Activated CD8-positive, alpha-beta memory T cell treated with anti-CD3 and anti-CD28 coated beads for 4 hours (primary cell): ENCODE measurements at places on chromosomes 16 and 17.

GRCh38 chr16:10616419-10616755 lies 36.0 kb upstream of the EMP2 start:
- DNase-seq: no peak

DNA sequence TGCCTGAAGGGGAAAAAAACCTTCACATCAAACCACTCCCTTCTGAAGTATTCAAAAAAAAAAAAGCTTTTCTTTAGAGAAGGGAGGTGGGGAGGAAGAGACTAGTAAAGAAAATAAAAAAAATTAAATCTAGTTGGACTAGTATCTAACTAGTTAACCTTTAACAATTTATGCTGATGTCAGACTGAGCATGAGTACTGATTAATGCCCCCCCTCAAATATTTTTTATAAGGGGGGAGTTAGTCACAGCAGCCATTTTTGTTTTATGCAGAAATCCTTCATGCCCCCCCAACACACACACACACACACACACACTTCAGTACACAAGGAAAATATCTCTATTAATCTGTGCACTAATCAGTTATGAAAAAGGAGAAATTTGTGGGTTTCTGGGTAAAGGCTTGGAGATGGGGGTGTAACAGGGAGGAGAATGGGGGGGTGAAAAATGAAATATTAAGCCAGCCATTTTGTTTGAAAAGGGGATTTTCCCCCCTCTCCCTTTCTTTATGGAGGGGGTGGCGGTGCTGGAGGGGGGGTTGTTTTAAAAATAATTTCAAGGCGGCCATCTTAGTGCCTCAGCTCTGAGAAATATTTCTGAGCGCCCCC lies 4.7 kb upstream of the CHD3 start:
- no peak for DNase-seq

- DNase-seq: no peak
These were observed 3.8 kb upstream of the C1QL1 start for GRCh38 chr17:44971776-44972483.

DNA sequence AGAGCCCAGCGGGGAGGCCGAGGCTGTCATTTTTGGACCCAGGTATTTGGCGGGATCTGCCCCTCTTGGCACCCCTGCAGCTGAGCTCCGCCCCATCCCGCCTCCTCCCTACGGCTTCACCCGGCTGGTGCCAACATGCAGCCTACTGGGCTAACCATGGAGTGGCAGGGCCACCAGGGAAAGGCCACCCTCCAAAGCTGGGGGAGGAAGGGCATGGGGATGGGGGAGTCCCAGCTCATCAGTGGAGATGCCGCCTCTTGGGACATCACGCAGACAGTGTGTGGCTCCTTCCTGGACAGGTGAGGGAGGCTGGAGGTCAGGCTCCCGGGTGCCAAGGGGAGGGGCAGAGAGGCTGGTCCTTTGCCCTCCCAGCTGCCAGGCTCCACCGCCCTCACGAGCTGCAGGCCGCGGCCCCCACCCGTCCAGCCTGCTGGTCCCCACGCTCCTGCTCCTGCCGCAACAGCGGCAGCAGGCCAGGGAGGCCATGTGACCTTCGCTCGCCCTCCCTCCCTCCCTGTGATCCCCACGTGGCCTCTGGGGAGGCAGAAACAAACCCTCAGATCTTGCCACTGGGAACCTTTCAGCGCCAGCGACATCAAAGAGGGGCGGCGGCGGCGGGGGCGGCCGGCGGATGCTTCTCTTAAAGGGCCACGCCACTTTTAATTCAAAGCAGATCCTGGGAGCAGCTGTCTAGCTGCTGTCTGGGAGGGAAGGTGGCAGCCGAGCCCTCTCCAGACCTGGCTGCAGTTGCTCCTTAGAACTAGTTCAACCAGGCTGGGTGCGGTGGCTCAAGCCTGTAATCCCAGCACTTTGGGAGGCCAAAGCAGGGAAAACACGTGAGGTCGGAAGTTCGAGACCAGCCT lies 6.8 kb upstream of the NOTUM start:
- DNase-seq: peak; percentile 79

DNA sequence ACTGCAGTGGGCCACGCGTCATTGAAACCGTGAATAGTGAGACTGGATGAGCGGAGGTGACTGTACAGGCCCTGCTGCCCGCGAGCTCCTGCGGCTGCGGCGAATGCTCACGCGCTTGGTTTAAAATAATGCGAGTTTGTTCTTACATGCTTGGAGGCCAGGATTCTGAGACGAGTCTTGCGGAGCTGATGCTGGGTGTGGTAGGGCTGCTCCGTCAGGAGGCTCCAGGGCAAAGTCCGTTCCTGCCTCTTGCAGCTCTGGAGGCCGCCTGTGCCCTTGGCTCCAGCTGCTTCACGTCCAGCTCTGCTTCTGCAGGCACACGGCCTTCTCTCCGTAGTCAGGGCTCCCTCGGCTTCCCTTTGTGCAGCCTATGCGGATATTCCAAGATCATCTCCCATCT lies 9.5 kb downstream of the ACSF3 start:
- no peak for DNase-seq

DNA sequence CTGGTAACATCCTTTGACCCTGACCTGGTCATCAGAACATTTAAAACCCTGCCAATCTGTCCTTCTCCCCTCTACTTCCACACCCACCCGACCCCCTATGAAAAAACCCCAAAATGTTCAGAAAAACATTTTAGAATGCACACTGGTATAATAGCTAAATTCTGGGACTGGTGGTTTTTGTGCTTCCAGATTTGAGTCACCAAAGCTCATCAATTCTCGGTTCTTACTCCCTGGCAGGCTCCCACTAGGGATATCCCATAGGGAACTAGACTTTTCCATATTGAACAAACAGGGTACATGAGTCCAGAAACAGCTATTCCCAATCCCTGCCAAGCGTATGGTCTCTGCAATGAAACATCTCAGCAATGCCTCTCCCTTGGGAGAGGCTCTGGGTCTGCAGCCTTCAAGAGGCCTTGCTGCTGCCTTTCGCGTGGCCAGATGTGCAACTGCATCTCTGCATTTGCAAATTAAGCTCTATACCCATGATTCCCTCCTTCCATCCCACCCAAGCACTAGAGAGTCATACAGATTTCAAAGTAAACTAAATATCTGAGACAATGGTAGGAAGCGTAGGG lies 67.7 kb downstream of the SMG6 start:
- DNase-seq: no peak

- DNase-seq: peak; percentile 27
These were observed 12.1 kb downstream of the TTLL6 start for GRCh38 chr17:48804936-48805411.

DNA sequence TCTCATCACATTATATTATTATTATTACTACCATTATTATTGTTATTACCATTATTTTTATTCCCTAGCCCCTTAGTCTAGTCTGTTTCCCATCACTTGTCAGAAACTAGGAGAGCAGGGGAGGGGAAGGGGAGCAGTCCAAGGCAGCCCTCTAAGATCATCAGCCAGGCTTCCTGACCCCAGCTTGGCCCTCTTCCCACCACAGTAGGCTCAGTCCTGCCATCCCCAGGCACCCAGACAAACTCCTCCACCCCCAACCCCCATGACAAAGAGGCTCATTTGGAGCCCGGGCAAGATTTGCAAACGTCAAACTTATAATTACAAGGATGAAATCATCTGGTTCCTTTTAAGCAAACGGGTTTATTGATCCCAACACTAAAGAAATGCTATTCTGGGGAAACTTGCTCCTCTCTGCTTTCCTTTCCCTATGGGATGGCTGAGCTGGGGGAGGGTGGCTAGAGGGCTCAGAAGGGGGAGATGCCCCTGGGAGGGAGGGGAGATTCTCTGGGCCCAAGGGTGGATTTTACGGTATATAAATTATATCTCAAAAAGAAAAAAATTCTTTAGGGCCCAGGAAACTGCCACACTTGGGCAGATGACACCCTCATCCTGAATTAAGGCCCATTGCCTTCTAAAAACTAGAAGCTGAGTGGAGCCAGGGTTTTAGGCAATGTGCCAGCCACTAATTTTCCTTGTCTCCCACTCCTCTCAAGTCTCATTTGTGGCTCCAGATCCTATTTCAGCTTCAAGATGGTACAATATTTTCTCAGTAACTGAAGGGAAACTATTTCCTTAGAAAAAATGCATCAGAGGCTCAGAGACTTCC lies 4.4 kb upstream of the CBFB start:
- DNase-seq: no peak

DNA sequence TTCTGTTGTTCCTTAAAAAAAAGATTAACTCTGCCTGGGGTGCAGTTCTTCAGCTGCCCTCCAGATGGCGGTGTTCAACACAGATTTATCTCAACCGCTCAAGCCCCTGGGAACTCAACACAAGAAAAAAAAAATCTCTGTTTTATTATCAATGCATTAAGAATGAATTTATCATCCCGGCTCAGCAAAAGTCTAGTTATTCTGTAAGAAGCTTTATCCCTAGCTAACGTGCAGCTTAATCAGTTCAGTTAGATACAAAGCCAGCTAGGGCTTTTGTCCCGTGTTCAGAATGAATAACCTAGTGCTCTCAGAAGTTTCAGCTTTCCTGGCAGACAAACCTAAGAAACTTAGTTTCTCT lies 475.9 kb upstream of the CCL2 start:
- peak; percentile 3 for DNase-seq

GRCh38 chr17:57604771-57605674 lies 140.1 kb downstream of the CCDC182 start:
- DNase-seq: no peak

DNA sequence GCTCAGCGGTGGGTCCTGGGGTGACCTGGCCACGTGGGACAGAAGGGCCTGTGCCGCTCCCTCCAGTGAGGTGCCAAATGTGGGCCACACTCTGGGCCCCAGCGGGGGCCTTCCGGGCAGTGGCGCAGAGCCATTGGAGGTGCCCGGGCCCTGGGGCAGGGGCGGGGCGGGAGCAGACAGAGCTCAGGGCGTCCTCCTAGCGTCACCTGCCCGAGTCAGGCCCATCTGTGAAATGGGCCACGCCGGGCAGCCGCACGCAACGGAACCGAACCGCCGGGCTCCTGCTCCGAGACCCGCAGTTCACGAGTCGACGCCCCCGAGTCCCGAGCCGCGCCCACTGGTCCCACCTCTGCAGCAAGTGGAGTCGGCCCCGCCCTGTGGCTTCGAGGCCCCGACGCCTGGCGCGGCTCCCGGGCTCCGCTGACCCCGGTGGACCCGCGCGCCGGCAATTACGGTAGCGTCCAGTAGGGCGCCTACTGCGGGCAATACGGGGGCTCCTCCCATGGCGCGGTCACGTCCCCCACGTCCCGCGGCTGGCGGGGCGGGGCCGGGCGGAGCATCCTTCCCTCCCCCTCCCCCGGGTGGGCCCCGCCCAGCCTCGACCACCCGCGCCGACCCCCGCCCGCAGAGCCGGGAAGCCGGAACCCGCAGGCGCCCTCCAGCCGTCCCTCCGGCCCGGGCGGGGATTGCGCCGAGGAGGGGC lies 1.9 kb downstream of the SLC16A3 start:
- DNase-seq: no peak

DNA sequence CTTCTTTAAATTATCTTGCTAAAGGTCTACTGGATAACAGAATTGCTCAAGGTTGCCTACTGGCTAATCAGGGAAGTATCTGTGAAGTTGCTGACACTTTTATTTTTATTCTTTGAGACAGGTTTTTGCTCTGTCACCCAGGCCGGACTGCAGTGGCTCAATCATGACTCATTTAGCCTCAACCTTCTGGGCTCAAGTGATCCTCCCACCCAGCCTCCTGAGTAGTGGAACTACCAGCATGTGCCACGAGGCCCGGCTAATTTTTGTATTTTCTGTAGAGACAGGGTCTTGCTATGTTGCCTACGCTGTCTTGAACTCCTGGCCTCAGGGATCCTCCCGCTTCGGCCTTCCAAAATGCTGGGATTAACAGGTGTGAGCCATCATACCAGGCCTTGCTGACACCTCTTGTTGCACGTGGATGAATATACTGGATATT lies 43.1 kb downstream of the GLG1 start:
- DNase-seq: no peak

GRCh38 chr17:46869975-46870803 lies 18.8 kb downstream of the WNT9B start:
- DNase-seq: no peak
